Stomach (tissue), 19 donors: ENCODE measurements at places on chromosomes 3 and 15. TPM values are rescaled to one million over a fixed set of nuclear protein-coding genes. Genes with fewer than 3 reads are reported as not detected.

DNA sequence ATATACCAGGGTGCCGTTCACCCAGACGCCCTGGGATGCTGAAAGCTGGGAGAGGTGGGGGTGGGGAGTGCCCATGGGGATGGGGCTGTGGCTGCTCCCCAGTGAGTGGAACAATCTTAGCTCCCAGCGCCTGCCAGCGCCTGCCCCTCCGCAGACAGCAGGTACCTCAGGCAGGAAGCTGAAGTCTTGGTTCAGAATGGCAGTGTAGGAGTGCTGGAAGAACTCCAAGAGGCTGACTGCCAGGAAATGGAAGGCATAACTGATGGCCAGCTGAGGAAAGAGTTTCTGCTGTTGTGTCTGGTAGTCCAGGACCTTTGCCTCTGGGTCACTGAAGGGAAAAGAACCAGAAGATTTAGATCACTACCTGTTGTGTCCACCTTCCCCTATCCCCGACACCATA lies 8.4 kb downstream of the ACOX2 start:
- peaks cover 90% of the 10 kb centered on the region for H3K36me3 ChIP-seq
- H3K4me3 ChIP-seq: no peak overlapping the region
- H3K4me1 ChIP-seq: peaks cover 8% of the 10 kb centered on the region
- no peak overlapping the region for H3K27ac ChIP-seq
- H3K27me3 ChIP-seq: no peaks in the 10 kb centered on the region
- DNase-seq: peak; percentile 88

The FBXL22 gene
- 33.3 TPM for total RNA-seq

The C3orf20 gene
- total RNA-seq: not detected

The AGBL1 gene
- total RNA-seq: 0.18 TPM

DNA sequence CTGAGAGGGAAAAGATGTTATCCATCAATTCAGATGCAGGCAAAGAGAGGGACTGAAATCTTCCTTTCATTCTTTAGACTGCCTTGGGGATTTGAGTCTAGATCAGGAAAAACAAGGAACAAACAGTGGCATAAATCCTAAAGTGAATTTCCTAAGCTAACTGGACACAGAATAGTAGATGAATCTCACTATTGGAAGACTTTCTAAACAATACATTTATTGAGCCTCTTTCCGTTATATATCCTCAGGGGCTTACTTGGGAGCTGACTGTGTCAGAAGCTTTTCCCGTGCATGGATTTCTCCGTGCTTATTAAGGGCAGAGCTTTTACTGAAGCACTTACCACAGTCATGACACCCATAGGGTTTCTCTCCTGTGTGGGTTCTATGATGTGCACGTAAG lies 10.0 kb downstream of the ZSCAN29 start:
- H3K27me3 ChIP-seq: no peaks in the 10 kb centered on the region
- no peak for DNase-seq
- H3K4me3 ChIP-seq: no peak overlapping the region
- H3K36me3 ChIP-seq: peaks cover 78% of the 10 kb centered on the region
- H3K27ac ChIP-seq: no peak overlapping the region

The GMPPB gene
- 41.4 TPM for total RNA-seq

DNA sequence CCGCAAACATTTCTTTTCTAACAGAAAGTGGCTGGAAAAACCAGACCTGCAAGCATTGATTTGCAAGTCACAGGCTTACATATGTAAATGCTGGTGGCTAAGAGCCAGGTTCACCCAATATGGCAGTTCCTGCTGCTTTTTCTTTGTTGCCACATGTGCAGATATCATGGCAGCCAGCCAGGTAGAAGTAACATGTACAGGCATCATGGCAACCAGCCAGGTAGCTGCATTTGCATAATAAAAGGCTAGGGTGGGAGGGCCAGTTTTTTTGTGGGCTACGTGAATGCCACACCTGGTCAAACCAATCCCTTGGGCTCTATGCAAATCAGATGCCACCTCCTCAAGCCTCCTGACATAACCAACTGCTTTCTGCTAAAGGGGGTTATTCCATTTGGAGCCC lies 2.8 kb upstream of the SMCO1 start:
- no peak overlapping the region for H3K27ac ChIP-seq
- H3K4me3 ChIP-seq: no peak overlapping the region
- H3K27me3 ChIP-seq: no peaks in the 10 kb centered on the region
- no peaks in the 10 kb centered on the region for H3K4me1 ChIP-seq
- no peaks in the 10 kb centered on the region for H3K36me3 ChIP-seq
